ENCODE measurements at places on chromosomes 16 and 17. TPM values are rescaled to one million over a fixed set of nuclear protein-coding genes. Genes with fewer than 3 reads are reported as not detected.

DNA sequence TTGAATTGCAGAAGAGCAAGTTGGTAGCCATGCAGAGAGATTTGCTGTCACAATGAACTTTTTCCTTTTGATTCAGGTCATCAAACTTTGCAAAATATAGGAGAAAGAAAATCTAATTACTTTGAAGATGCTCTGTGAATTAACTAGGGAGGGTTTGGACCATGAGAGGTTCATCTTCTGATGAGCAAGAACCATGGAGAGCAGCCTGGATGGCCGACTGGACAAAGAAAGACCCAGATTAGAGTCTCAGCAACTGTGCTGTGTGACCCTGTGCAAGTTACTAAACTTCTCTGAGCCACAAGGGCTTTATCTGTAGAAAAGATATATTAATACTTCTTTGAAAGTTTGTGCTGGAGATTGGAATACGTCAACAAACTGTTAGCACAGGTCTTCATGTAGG lies 122.6 kb upstream of the ADAMTS18 start:
- DNase-seq, result no peak

MT1B gene
- not detected for total RNA-seq

DNA sequence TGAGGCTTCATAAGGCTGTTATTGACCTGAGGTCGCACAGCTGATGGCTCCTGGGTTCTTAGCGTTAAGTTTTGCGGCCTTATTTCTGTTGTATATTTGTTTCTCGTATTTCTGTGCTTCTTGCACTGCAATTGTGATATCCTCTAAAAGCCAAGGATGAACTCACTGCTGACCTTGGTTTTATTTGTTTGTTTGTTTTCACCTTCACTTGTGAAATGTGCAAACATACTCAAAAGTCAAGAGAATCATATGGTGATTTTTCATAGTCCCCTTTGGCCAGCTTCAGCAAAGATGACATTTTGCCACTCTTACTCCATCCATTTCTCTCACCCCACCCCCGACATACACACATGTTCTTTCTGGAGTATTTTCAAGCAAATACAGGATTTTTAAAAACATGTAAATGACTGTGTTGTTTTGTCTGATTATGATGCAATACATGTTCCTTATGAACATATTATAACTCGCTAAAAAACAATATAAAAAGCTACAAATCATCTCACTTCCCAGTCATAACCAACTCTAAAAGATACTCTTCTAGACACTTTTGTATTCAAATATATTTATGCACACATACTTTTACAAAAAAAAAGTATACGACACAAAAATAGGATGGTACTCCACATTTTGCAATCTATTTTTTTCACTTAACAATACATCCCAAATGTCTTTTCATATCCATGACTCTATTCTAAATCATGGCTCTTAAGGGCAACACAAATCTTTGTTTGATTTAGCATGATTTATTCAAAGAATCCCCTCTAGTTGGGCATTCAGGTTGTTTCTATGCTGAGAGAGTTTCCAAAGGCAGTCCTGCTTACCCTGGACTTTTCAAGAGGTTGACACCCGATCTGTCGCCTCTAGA lies 5.7 kb upstream of the ZCCHC14 start:
- DNase-seq, result no peak

DNA sequence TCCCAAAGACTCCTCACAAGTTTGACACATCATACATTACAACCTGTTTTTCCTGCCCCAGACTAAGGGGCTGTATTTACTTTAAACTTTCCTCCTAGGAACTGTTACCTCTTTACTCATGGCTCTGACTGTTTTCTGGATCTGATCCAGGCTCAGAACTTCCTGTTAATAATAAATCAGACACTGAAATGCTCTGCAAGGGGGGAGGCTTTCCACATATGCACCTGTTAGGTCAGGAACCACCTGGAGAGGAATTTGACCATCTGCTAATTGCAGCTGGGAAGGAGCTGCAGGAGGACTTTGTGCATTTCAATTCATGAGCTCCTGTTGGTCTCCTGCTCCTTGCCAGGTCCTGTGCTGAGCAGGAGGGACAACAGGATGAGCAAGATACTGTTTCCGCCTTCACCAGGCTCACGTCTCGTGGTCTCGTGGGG lies 476.9 kb upstream of the CDH5 start:
- DNase-seq, result no peak

DNA sequence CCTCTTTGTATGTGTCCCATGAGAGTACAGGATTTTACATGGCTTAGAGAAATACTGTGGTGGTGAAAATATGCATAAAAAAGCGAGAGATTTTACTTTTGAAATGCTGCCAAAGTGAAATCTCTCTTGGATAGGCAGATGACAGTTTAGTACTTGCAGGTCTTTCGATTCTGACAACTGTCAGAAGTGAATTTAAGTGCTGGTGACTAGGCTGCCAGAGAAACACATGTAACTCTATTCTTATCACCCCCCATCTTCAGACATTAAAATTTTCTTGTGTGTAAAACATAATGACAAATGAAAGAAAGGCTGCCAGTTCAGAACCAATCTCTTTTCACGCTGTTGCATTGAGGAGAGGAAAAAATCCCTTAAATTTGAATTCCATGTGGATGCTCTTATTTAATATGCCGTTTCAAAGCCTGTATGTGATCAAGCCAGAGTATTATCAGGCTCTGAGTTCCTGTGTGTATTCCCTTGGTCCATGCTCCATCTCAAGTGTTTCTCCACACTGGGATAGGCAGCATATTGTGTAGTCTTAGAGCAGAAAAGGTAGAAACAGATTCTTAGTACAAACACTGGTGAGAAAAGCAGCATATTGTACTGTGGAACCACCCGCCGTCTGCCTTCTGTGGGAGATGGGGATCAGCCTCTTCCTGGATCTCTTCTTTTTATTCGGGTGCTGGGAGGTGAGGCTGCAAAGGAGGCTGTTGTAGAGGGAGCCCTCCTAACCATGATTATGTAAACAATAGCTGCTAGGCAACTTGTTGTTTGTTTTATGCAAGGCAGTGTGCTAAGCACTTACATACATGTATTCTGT lies 291.3 kb downstream of the WWOX start:
- DNase-seq, result no peak

- DNase-seq, result no peak
Observed at GRCh38 chr16:84563786-84564420, 54.0 kb downstream of the COTL1 start.

CEMP1 gene
- total RNA-seq, result not detected

- DNase-seq, result no peak
Observed at GRCh38 chr17:49708515-49709183, 885 bp upstream of the SLC35B1 start.

ADAP2 gene
- total RNA-seq, result 11.1 TPM

DNA sequence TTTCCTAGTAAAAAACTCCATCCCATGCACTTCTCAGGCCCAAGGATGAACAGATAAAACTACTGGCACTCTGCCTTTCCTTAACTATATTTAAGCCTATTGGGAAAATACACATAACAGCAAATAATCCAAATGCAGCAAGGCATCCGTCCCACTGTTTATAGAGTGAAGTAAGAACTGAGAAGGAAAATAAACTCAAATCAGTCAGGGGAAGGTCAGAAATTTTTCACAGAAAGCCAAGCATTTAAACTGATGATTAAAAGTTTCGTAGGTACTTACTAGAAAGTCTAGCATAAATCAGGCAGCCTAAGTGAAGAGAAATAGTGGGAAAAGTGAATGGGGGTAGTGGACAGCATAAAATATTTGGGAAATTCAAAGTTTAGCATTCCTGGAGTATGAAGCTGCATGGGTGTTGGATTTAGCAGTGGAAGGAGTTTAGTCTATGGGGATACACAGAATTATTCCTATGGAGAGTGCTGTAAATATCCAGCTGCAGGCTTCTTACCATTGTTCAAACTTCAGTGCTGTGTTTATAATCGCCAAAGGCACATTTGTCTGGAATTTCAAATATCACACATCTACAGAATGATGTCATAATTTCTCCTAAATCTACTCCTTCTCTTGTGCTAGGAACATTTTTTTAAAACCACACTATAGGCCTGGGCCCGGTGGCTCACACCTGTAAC lies 1131.0 kb upstream of the GOT2 start:
- no peak for DNase-seq

TBC1D28 gene
- not detected for total RNA-seq

LRRC37A2 gene
- 5.7 TPM for total RNA-seq

DNA sequence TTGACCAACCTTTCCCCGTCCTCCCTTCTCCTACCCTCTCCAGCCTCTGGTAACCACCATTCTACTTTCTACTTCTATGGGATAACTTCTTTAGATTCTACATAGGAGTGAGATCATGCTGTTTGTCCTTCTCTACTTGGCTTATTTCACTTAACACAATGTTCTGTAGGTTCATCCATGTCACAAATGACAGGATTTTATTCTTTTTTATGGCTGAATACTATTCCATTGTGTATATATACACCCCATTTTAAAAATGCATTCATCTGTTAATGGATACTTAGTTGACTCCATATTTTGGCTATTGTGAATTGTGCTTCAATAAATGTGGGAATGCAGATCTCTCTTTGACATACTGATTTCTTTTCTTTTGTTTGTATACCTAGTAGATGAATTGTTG lies 115.0 kb downstream of the RAB11FIP4 start:
- no peak for DNase-seq

DHRS7C gene
- total RNA-seq, result 79.3 TPM

- DNase-seq, result no peak
Observed at GRCh38 chr16:17062676-17063075, 408.1 kb downstream of the XYLT1 start.

GRCh38 chr17:31476525-31477416 lies 85.3 kb downstream of the RAB11FIP4 start:
- DNase-seq, result no peak

HCFC1R1 gene
- total RNA-seq, result 22.5 TPM

DNA sequence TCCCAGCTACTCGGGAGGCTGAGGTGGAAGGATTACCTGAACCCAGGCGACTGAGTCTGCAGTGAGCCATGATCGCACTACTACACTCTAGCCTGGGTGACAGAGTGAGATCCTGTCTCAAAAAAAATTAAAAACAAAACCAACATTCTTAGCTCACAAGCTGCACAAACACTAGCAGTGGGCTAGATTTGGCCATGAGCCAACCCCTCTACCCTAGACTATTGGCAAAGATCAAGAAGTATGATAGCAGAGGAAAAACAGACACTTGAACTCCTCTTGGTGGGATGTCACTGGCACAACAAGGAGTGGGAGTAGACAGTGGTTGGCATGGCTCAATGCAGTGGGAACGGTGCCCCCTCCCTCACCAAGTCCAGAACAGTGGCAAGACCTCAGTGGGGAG lies 19.6 kb upstream of the RIPOR1 start:
- DNase-seq, result no peak

PRAC1 gene
- total RNA-seq, result not detected

DNA sequence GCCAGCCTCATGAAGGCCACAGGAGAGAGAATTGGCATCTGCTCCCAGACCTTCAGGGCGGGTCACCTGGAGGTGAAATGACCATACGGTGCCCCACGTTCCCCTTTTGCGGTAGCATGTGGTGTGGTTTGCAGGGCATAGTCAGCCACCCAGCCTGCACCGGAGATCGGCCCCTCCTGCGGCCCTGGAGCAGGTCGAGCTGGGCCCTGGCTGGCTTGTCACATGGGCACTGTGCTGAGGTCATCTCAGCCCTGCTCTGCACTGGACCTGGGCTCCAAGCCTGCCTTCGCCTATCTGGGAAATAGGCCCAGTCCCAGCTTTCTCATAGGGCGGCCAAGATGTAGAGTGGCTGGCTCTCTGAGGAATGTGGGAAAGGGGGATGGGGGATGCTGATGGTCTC lies 16.2 kb downstream of the GSE1 start:
- DNase-seq, result no peak

- DNase-seq, result no peak
Observed at GRCh38 chr17:18331879-18332278, 16.8 kb downstream of the SMCR8 start.

GRCh38 chr17:57067162-57067561 lies 17.9 kb upstream of the AKAP1 start:
- no peak for DNase-seq

- DNase-seq, result no peak
Observed at GRCh38 chr17:17749921-17750320, 68.7 kb downstream of the RAI1 start.

CHD9NB gene
- total RNA-seq, result 0.67 TPM

ENPP7 gene
- total RNA-seq, result not detected

ZNF213 gene
- 7.9 TPM for total RNA-seq

KIF19 gene
- total RNA-seq, result 0.30 TPM

CCP110 gene
- 6.0 TPM for total RNA-seq

GRCh38 chr17:42422958-42423712 lies at the start of gene CAVIN1:
TSS of gene CAVIN1 (minus strand) at chr17:42423256. CDS start at chr17:42423097, 159 bp downstream.
- DNase-seq, result peak; percentile 98

GRCh38 chr16:68574479-68574878 lies 35.4 kb downstream of the ZFP90 start:
- DNase-seq, result no peak

FGF11 gene
- total RNA-seq, result 20.9 TPM

GRCh38 chr17:32814836-32815235 lies 62.1 kb downstream of the MYO1D start:
- no peak for DNase-seq

DNA sequence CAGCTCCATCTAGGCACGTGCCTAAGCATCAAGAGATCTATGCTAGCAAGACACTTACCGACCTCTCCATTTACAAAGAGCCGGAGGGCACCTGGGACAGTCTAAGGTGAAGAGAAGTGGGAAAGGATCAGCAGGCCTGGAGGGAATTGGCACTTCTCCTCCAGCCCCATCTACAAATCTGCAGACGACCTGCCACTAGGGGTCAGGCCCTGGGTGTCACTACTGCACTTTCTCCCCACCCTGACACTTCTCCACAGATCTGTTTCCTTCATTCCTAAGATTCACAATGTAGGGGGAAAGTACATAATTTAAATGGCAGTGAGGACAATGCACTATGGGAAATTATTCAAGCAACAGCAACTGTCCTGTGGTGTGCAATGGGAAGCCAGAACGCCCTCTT lies 8.1 kb downstream of the MKS1 start:
- no peak for DNase-seq

DNA sequence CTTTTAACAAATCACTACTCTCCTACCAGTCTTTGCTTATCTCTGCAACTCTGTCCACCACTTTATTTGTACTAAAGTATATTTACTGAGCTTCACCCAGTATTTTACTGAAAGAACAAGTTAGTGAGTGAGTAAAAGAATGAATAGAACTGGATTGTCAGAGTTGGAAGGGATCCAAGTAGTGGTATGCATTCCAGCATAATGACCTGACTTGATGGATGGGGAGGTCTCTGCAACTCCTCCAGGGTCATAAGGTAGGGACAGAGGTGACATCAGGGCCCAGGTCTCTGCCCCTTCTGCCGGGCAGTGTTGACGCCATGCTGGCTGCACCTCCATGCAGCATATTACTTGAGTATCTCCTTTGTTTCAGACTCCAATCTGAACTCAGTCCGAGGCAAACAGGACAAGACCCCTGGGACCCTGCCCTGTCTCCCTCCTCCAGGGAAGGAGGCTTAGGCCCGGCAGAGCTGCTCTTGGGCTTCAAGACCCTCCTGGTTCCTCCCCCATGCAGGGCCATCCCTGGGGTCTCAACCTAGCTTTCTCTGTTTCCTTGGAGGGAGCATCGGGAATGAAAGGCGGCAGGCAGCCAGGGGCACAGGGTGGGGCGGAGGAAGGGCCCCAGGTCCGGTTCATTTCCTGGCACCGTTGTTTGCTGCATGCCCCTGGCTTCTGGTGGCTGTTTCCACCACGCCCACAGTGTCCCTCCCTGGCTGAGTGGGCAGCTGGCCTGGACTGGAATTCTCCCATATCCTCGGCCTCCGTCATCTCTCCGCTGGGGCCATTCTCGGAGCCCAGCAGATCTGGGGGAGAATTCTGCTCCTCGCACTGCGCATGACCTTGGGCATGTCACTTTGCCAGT lies 12.4 kb upstream of the ITGA3 start:
- DNase-seq, result peak; percentile 74

Data from right atrium auricular region (tissue), 2 donors.